ENCODE measurements at places on chromosomes 4 and X.

DNA sequence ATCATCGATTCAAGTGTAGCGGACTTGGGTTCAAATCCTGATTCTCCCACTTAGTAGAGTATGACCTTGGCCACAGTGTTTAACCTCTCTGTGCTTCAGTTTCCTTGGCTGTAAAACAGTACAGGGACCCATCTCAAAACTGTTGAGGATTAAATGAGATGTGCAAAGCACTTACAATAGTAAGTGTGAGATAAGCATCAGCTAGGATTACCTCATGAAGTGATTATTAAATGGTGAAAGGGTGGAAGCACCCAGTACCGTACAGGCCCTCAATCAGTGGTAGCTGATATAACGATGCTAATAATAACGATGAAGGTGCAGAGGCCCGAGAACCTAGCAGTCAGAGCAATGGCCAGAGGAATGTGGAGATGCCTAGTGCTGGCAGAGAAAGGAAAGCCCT is 45.1 kb downstream of the PRPS1 start:
- no peak for DNase-seq

- DNase-seq: no peak
Measured at GRCh38 chrX:44303119-44303518, 40.4 kb downstream of the EFHC2 start.

DNA sequence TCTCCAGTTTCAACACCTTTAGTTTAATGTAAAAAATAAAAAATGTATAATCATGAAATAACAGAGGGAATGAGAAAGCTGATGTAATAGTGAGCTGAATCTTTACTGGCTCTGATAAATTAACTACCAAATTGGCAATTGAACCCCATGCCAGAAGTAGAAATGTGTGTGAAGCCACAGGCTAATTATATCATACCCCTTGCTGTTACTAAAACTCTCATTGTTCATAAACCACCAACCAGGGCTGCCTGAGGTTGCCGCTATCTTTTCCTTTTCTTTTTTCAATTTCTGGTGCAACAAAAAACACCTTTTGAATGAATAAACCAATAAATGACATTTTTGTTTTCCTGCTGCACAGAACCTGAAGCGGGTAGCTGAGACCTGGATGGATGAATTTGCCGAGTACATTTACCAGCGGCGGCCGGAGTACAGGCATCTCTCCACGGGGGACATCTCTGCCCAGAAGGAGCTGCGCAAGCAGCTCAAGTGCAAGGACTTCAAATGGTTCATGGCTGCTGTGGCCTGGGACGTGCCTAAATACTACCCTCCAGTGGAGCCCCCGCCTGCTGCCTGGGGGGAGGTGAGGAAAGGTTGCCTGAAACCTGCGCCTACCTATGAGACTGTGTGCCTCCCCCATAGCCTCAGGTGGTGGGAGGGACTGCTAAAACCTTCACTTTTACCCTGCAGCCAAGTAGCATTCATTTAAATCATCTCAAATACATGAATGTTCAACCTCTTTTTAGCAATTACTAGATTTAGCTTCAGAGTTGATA is 216.7 kb upstream of the GALNT7 start:
- no peak for DNase-seq

DNA sequence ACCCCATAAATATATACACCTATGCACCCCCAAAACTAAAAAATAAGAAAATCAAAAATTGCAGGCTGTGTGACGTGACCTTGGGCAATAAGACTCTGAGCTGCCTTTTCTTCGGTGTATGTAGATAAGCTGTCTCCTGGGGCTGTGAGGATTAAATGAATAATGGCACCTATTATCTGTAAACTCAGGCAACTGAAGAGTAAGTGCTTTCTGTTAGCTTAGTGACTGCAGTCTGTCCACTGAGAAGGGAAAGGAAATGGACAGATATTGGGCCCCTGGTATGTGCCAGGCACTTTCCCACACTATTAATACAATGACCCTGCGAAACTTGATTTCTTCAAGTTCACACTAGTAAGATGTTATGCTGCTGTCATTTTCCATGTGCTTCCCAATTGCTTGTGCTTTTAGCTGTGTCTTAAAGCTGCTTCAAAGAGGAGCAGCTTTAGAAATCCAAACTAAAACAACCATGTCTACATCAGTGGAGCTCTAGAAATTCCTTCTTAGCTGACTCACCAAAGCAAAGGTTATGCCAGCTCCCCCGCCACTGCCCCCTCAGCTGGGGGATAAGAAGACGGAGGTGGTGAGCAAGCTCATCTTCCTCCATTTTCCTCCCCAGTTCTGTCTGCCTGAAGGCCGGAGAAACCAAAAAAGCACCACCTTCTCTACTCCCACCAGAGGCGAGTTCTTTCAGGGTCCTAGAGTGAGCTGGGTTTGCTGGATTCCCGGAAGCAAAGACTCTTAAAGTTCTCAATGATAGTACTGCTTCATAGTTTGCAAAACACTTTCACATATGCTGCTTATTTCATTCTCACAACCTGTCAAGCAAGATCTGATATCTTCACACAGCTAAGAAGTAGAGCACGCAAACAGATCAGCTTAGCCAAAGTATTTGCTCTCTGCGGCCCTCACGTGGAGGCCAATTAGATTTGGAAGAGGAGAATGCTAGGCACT is 8.8 kb upstream of the DGAT2L6 start:
- DNase-seq: no peak

- DNase-seq: no peak
Measured at GRCh38 chrX:77426811-77427210, 20.4 kb upstream of the FGF16 start.

DNA sequence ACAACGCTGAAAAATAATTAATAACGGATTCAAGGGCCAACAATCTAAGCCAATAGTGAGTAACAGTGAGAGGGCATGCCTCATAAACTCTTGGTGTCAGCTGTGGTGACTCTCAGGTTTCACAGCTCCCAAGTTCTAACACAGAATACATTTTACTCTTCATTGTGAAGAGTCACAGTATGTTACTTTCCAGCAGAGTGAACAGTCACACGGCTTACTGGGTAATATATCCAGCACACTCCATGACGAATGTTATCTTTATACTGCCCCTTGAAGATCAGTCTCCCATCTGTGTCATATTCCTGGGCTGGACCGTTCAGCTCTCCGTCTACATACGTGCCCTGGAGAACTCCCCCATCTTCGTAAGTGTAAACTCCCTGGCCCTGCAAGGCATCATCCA is 23.1 kb downstream of the SETD7 start:
- no peak for DNase-seq

DNA sequence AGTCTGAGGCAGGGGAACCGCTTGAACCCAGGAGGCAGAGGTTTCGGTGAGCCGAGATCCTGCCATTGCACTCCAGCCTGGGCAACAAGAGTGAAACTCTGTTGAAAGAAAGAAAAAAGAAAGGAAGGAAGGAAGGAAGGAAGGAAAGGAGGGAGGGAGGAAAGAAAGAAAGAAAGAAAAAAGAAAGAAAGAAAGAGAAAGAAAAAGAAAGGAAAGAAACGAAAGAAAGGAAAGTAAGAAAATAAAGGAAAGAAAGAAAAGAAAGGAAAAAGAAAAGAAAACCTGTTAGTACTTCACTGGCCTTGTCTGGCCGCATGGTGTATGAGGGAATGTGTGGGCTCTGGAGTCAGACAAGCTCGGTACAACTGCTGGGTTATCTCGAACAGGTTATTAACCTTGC is 20.8 kb upstream of the MAGEA1 start:
- no peak for DNase-seq

DNA sequence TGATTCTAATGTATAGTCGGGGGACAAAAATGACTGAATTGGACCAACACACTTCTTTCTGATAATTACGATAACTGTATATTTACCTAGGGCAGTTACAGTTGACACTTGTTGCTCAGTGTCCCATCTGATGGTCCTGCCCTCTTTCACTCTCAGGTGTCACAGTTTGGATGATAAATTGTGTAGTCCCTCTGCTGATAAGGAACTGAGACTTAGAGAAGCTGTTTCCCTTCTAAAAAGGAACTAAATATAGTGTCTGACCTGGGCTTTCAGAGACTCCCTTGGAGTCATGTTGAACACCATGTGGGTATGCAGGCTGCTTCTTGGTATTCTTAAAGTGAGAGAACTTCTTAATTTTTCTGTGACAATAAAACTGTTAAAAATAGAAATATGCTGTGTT is 23.7 kb upstream of the PNPLA4 start:
- no peak for DNase-seq

GRCh38 chr4:100302061-100303026 is 112.1 kb upstream of the DDIT4L start:
- no peak for DNase-seq
